AG04449 (cell line): ENCODE measurements at places on chromosomes 1 and 21.

DNA sequence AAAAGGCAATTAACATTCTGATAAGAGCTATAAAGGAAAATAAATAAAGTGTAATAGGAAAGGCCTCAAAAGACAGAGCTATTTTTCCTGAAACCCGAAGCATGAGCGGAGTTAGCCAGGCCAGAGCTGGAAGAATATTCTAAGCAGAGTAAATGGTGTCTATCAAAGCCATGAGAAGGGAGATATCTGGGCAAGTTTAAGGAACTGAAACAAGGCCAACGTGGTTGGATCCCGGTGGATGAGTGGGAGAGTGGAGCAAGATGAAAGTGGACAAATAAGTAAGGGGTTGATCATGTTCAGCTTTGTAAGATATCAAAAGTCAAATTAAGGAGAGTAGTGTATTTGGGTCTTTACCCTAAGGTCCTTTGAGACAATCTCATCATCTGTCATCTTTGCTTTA, 234.0 kb downstream of the TM2D1 start:
- DNase-seq: no peak

GRCh38 chr1:65965112-65965996, 172.7 kb downstream of the PDE4B start:
- no peak for DNase-seq

DNA sequence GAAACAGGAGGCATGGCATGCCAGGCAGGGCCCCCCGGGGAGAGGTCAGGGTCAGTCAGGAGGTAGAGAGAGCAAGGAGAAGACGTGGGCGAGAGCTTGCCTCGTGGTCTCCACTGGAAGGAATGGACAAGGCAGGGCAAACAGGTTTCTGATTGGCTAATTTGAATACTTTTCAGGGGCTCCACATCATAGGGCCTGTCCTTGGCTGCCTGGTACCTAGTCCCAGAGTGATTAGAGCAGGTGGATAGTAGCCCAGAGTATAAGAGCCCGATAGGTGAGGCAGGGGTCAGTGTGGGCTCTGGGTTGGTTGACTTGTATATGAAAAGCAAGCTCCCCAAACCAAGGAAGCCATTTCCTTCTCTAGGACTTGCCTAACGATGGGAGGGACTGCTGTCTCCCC, 178.6 kb downstream of the ZP4 start:
- no peak for DNase-seq

- DNase-seq: no peak
Measured at GRCh38 chr1:32361674-32362473, 411 bp downstream of the FAM229A start.

GRCh38 chr1:242467556-242468145, 56.8 kb downstream of the PLD5 start:
- DNase-seq: no peak

DNA sequence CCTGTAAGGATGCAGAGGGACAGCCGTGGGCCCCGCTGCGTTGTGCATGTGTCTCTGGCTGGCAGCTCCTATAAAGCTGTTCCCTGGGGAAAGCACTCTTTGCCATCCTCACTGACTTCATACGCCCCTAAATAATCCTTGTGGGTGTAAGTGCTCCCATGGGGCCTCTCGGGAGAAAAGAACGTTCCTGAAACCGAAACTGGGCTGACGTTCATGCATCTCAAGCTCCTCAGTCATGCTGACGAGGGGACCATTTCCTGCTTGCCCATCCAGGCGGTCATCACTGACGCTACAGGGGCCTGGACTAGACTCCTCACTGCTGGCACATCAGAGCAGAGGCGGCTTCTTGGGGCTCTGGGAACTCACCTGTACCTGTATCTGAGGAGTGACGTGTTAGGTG, 73.1 kb upstream of the USP24 start:
- no peak for DNase-seq

GRCh38 chr1:224432146-224432545, 2.5 kb downstream of the WDR26 start:
- no peak for DNase-seq

- DNase-seq: no peak
Measured at GRCh38 chr1:34762474-34763141, 3.1 kb downstream of the GJB4 start.
